ENCODE measurements at places on chromosomes 12 and 14.

GRCh38 chr14:59510001-59510400 lies 25.7 kb downstream of the JKAMP start:
- peak; percentile 22 for DNase-seq

- peak; percentile 81 for DNase-seq
Measured at GRCh38 chr14:69643430-69644200, 32.2 kb downstream of the SUSD6 start.

- no peak for DNase-seq
Measured at GRCh38 chr14:42370056-42370455, 763.4 kb downstream of the LRFN5 start.

DNA sequence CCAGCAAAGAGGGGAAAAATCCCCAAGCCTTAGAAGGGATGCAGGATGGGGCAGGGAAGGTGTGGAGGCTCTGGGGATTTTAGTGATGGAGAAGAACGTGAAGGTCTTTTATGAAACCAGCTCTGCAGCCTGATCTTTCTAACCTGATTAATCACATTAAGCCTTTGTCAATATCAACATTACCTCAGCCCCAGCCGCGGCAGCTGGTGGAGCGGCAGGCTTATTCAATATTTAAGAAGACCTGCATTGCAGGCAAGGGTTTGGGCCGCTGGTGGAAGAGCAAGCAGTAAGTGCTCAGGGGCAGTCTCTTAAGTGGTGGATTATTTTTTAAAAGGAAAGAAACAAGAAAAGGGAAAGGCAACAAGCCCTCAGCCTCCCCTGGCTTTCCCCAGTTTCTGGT lies 16.6 kb downstream of the RPH3A start:
- no peak for DNase-seq

DNA sequence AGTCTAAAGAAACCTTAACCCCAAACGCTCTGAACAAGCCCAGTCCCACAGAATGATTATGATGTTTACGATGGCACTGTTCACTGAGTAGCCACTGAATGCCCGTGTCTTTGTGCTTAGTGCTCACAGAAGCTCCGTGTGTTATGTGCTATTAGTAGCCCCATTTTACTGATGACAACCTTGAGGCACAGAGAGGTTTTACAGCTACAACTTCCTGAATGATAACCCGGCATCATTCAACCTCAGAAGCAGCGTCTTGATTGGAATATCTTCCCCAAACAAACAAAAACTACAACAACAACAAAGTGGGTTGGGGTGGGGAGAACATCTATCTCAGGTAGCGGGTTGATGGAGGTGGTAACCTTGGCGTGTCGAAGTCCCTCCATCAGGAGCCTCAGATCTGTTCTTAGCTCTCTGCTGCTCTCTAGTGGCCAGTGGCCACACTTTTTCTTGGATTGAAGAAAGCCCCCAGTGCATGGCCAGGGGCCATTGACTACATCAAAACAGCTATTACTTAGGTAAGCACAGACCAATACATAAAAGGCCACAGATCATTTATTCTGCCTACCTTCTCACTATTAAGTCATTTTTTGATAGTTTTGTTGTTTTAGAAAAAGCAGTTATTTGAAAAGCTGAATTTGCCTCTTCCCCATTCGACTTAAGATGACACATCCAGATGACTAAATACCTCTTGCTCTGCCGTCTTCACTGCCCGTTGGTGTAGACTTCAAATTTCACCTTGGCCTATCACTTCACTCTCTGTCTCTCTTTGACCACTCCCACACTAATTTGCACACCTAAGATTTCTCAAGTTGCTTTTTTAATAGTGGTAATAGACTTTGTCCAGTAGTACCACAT lies 376.9 kb downstream of the GALC start:
- DNase-seq: peak; percentile 17

- peak; percentile 89 for DNase-seq
Measured at GRCh38 chr12:53495903-53496751, 3.1 kb downstream of the MAP3K12 start.

DNA sequence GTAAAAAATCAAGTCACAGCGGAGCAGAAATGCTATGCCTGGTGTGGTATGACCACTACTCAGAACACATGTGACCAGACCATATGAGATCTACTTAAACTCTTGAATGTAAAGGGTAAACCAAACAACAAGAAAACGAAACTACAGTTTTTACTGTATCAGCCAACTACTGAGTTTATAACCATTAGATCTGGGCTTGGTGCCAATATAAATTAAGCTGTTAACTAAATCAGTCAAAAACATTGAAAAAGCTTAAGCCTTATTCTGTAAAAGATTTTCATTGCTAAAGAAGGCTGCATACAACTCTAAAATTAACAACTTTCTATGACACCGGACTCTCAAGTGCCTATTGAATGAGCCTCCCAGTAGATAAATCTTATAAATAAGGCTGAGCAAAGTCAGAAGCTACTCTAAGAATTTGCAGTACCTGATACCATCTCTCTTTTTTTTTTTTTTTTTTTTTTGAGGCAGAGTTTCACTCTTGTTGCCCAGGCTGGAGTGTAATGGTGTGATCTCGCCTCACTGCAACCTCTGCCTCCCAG lies 35.4 kb downstream of the SPTLC2 start:
- DNase-seq: peak; percentile 81

GRCh38 chr12:83198291-83199015 lies 511.7 kb downstream of the TMTC2 start:
- no peak for DNase-seq

DNA sequence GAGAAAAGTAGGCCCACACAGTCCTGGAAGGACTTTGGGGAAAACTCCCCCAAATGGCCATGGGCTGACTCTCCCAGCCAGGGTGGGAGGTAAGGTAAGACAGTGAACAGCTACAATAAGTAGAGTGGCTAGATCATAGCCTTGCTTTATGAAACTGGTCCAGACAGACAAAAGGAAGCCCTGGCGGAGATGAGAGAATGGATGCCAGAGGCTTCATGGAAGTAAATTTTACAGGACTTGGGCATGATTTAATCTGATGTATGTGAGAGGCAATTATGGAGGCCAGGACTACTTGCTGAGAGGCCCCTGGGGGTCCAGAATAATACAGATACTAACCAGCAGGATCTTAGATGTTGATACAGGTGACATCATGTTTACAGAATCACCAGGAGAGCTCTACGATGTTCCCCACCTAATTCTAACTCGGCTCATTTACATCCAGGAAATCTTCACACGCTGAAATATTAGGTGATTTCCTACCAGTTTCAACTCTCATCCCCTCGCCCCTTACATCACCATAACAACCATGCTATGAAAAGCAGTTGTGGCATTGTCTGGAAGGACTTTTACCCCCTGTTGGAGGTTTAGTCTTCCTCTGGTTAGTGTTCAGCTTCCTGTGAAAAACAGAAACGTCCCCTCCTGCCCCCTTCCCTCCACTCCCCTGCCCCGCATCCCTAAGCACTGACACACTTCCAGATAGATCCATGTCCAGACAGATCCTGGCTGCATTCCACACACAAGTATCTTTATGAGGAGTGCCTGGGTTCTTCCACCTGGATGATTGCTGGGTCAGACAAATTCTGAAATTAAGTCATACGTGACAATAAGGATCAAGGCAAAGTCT lies 39.5 kb upstream of the NT5DC3 start:
- DNase-seq: peak; percentile 17

DNA sequence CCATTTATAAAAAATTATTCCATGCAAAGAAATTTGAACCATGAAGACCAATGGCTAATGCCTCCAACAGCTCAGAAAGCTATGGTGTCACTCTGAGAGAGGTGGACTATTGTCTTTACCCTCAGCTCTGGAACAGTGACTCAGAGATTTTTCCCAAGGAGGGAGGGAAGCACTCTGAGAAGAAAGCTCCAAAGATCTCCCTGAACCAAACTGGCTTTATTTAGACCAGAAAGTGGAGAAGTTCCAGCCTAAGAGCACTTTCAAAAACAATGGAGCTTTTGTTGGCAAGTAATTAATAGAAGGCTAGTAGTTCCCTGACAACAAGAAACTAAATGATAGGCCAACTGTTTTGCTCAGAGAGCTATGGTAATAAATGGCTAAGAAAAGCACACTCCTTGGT lies 599.9 kb upstream of the MDGA2 start:
- DNase-seq: no peak

DNA sequence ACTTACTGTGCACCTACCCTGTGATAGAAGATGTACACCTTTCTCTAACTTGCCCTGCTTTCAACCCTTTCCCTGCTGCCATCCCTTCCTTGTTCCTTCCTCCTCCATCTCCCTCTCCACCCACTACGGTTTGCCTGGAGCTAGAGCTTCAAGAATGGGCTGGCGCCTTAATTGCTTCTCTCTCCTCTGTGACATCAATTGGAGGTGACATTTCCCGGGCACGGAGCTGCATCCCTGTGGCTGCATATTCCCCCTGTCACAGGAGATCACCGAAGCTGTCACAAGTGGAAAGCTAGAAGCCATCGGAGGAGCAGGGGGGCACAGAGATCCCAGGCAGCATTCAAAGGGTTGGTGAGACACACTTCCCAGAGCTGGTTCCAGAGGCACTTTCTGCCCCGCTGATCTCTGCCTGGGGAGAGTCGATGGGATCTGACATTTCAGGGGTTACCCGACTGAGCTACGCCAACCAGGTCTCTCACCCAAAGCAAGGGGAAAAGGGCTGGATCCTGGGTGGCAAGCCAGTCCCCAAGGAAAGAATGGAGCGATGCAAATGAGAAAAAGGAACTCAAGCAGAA lies 604.9 kb downstream of the MED13L start:
- no peak for DNase-seq

GRCh38 chr14:50545618-50546017 lies 13.2 kb upstream of the MAP4K5 start:
- DNase-seq: no peak

GRCh38 chr14:53380867-53381225 lies 227.7 kb upstream of the DDHD1 start:
- DNase-seq: no peak

- DNase-seq: no peak
Measured at GRCh38 chr12:11150832-11151231, 16.4 kb upstream of the TAS2R30 start.

GRCh38 chr14:89240414-89240813 lies 176.6 kb downstream of the FOXN3 start:
- DNase-seq: peak; percentile 59

DNA sequence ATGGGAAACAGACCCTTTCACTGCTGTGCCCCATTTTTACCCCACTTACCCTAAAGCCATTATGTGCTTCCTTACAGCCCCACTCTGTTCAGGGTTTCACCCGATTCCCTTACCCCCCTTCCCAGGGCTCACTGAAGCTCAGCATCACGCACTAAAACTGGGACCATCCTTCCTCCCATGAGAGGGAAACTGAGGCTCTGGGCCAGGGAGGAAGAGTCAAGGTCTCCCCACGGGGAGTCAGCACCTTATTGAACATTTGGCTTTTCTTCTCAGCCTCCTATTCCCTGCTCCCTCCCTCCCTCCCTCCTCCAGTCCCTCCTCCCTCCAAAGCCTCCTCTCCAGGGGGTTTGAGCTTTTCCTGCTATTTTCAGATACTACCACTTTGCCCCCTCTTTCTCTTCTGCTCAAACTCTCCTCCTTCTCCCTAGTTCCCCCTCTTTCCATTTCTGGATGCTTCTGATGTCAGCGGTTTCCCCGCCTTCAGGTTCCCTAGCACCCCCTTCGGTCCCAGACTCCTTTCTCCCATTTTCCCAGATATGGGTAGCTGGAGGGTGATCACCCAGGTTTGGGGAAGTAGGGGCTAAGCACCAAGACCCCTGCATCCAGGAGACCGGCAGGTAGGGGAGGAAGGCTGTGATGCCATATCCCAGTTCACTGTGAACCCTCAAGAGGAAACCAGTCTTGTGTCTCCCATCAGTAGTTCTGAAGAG lies 960 bp downstream of the GPR162 start:
- no peak for DNase-seq

- DNase-seq: no peak
Measured at GRCh38 chr12:835754-836518, 83.6 kb downstream of the WNK1 start.

GRCh38 chr14:75589931-75590330 lies 11.5 kb downstream of the FLVCR2 start:
- no peak for DNase-seq

DNA sequence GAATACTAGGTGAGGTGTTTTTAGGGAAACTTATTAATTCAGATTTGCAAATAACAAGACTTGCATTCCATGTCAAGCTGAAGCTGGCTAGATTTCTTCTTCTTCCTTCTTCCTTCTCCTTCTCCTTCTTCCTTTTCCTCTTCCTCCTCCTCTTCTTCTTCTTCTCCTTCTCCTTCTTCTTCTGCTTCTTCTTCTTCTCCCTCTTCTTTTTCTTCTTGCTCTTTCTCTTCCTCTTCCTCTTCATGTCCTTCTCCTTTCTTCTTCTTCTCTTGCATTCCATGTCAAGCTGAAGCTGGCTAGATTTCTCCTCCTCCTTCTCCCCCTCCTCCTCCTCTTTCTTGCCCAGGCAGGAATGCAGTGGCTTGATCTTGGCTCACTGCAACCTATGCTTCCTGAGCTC lies 297.8 kb downstream of the PRKD1 start:
- DNase-seq: no peak

Data from iris pigment epithelial cell (primary cell).